ENCODE measurements at places on chromosomes 5 and 9. TPM values are rescaled to one million over a fixed set of nuclear protein-coding genes. Genes with fewer than 3 reads are reported as not detected.

Gene KLF9
- total RNA-seq = 19.0 TPM

Gene DNM1
- total RNA-seq = 7.3 TPM

Gene INSL6
- not detected for total RNA-seq

Gene LCN10
- 3.3 TPM for total RNA-seq

Gene PCDHB10
- 0.94 TPM for total RNA-seq

Gene WDR31
- 10.9 TPM for total RNA-seq

Gene NOP16
- 22.5 TPM for total RNA-seq

Gene SPINK6
- not detected for total RNA-seq

Gene FOXD4L5
- total RNA-seq = 0.11 TPM

Gene ACOT12
- not detected for total RNA-seq

Gene PCDHGA5
- 9.7 TPM for total RNA-seq

Measured in cardiac septum (tissue), 1 donor.